ENCODE measurements at places on chromosomes 12 and 14.

DNA sequence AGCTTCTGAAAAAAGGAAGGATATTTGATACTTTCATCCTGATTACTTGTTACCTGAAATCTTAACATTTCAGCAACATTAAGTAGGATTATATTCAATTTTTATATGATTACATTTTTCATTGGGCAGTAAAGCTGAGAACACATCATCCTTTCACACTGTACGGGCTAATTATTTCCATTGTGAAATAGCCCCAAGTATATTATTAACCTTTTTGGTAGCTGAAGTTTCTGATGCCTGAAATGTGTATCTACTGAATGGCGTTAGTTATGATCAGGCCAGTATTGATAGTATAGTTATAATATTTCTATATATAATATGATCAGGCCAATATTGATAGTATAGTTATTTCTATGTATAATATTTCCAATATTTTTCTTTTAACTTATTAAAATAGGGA lies 10.1 kb downstream of the SPATS2 start:
- DNase-seq: no peak

DNA sequence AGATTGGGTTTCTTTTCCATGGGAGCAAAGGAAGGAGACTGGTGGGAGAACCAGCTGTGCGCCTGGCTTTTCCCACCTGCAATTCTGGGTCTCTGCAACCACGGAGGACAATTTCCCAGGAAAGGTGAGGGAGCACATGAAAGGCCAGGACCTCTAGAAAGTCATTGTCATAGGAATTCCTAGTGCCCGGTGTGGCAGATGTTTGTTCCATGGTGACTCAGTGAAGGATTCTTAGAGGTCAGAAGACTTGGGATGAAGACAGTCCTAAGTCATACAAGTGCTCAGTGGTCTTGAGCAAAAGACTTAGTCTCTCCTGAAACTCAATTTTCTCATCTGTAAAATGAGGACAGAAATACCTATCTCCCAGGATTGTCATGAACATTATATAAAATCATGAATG lies 51.3 kb downstream of the KCNA5 start:
- no peak for DNase-seq

DNA sequence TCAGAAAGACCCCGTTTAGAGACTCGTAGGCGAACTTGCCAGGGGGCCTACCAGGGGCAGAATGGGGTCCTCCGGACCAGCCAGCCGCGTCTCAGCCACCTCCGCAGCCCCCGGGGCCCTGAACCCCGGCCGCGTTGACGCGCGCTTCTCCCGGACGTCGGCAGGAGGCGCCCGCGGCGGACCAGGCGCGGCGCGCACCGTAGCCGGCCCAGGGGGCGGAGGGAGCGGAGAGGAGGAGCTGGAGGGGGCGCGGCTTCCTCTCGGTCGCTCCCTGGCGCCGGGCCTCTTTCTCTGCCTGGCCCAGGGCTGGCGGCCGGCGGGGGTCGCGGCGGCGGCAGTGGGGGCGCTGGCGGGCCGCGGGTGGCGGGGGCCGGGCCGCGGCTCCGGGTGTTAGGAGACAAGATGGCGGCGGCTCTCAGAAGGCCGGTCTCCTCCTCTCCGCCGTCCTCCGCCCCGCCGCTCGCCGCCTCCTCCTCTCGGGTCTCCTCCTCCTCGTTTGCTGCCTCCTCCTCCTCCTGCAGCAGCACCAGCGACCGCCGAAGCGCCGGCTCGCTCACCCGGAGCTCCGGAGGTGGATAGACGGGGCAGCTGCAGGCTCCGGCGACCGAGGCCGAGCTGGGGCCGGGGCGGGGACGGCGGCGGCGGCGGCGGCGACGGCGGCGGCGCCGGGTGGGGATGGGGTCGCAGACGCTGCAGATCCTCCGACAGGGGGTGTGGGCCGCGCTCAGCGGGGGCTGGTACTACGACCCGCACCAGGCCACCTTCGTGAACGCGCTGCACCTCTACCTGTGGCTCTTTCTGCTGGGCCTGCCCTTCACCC lies at the start of gene PCNX1:
TSS of gene PCNX1 (plus strand) at position 284 of the 820 bp plus-strand sequence. CDS start at position 676, 392 bp downstream.
- DNase-seq: peak; percentile 76

GRCh38 chr14:78488938-78489337 lies 318.8 kb downstream of the NRXN3 start:
- no peak for DNase-seq

- DNase-seq: no peak
Observed at GRCh38 chr12:57194253-57194652, 22.3 kb upstream of the NXPH4 start.

GRCh38 chr12:100164153-100164704 lies 21.6 kb upstream of the BLTP3B start:
- no peak for DNase-seq

GRCh38 chr14:96246539-96246847 lies 9.5 kb upstream of the BDKRB1 start:
- no peak for DNase-seq

DNA sequence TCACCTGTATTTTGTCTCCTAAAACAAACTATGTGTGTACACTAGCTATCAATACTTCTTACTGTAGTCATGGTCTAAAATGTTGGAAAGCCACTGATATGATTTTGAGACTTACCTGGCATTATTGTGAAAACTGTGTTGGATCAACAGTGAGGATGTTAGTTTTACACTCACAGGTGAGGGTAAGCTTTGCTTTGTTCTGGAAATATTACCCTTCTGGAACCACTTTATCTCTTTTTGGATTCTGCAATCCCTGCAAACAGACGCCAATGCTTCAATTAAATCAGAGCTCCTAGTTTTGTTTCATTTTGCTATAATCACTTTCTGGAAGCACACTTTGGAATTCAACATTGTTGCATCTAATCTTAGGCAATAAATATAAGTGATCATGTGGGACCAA lies 223.3 kb downstream of the RPS29 start:
- no peak for DNase-seq

DNA sequence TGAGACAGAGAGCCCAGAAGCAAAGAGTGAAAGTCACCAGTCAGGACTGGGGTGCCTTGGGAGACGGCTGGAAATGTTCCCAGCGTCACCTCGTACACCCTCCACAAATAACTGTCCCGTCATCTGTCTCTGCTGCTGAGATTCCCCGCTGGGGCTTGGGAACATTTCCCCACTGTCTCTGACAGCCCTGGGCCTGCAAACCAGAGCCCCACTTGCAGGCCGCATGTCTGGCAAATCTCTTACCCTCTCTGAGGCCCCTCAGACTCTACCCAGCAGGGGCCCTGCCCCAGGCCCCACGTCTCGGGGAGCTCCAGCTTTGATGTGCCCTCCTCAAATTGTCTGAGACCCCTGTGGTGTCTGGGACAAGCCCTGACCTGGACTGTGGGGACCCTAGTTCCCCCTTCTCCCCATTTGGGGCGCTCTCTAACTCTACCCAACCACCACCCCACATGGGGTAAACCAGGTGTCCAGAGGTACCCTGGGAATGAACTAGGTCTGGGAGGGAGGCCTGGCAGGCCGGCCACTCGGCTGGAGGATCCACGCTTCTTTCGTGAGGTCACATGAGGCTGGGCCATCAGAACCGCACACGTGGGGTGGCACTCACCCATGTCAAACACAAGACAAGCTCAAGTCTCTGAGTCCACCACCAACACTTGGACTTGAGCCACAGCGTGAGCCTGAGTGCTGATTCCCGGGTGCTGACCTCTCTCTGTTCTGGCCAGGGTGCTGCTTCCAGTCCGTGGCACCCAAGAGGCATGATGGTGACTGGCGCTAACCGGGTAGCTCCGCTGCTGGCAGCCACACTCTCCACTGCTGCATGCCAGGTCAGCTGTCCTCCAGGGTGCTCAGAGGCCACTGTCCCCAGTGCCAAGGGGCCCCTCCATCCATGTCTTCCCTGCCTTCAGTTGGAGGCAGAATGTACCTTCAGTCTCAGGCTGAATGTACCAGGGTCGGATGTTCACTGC lies 59.8 kb downstream of the DIO3 start:
- DNase-seq: no peak

- DNase-seq: no peak
Observed at GRCh38 chr14:63228217-63228616, 24.0 kb downstream of the RHOJ start.

Measured in NAMALWA (cell line).